ENCODE measurements at places on chromosomes 2 and 18. TPM values are rescaled to one million over a fixed set of nuclear protein-coding genes. Genes with fewer than 3 reads are reported as not detected.

- no peak for DNase-seq
Observed at GRCh38 chr2:126894082-126894481, 4.6 kb upstream of the TEX51 start.

- DNase-seq = peak; percentile 50
Observed at GRCh38 chr18:34787931-34788532, 77.9 kb downstream of the DTNA start.

- DNase-seq = no peak
Observed at GRCh38 chr2:238240757-238241711, 1.2 kb upstream of the HES6 start.

Gene CFLAR
- 45.3 TPM for total RNA-seq

- no peak for DNase-seq
Observed at GRCh38 chr2:210399440-210400041, 77.0 kb downstream of the LANCL1 start.

GRCh38 chr2:204177977-204178522 is 241.5 kb downstream of the ICOS start:
- peak; percentile 8 for DNase-seq

DNA sequence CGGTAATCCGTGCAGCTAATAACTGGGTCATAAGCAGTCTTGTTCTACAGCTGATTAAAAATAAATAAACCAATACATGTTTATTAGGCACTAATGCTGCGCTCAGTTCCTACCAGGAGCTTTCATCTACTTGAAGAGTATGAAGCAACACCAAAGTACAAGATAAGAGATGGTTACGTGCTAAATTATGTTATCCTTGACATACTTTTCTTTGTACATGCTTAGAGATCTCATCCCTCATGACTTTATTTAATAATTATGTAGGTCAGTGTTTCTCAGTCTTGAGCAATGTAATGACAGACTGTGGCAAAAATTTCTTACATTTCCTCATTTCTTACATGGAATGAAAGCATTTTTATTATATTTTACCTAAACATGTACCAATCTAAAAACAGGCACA is 54.6 kb upstream of the COBLL1 start:
- no peak for DNase-seq

Gene GALNT13
- not detected for total RNA-seq

Gene REG3G
- total RNA-seq = not detected

GRCh38 chr2:151996243-151997003 is 102.4 kb downstream of the CACNB4 start:
- no peak for DNase-seq

DNA sequence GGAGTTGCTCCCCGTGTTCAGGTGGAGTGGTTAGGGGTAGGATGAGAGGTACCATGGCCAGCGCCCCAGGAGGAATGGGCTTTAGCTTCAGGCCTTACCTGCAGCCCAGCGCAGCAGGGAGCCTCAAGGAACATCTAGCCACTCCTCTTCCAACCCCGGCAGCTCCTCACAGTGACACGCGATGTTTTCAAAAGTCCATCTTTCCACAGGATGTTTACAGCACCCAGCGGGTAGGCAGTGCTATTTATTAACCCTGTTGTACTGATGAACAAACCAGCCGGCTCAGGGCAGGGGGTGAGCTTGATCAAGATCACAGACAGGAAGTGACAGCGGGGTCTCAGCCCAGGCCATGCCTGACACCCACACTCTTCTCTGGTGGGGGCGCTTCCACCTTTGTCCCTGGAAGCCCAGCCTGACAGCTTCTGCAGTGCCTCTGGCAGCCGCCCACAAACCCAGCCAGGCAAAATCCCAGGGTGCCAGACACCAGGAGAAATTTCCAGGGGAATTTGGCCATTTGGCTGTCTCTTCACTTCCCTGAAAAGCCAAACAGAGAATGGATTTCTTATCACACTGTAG is 18.4 kb upstream of the PRLH start:
- no peak for DNase-seq

DNA sequence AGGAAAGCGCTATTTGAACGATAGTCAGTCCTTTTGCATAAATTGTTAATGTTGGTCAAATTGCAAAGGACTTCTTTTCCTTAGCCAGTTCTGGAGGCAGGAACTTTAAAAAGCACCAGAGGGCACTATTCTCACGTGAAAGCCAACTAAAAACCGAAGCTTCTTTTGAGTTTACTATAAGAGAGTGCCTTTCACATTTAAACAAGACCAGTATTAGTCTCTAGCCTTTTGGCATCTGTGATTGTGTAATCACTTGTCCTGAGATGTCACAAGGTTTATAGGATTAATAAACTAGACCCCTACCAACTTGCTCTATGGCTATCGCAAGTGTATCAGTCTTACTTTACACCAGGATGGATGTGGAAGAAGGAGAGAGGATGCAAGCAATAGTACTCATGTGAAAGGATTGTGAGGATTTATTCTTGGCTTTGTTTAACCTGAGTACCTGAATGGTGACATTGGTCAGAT is 14.4 kb upstream of the STAT4 start:
- peak; percentile 66 for DNase-seq

Gene TLK1
- 13.6 TPM for total RNA-seq

- DNase-seq = no peak
Observed at GRCh38 chr2:160169988-160170387, 30.1 kb downstream of the ITGB6 start.

GRCh38 chr18:74942319-74942910 is 266.5 kb downstream of the PTGR3 start:
- DNase-seq = no peak

- DNase-seq = no peak
Observed at GRCh38 chr2:234267534-234267933, 217.0 kb downstream of the SPP2 start.

Gene SNED1
- 63.7 TPM for total RNA-seq

GRCh38 chr2:158131919-158132566 is 30.4 kb downstream of the UPP2 start:
- DNase-seq = no peak

Gene RFX8
- 10.8 TPM for total RNA-seq

DNA sequence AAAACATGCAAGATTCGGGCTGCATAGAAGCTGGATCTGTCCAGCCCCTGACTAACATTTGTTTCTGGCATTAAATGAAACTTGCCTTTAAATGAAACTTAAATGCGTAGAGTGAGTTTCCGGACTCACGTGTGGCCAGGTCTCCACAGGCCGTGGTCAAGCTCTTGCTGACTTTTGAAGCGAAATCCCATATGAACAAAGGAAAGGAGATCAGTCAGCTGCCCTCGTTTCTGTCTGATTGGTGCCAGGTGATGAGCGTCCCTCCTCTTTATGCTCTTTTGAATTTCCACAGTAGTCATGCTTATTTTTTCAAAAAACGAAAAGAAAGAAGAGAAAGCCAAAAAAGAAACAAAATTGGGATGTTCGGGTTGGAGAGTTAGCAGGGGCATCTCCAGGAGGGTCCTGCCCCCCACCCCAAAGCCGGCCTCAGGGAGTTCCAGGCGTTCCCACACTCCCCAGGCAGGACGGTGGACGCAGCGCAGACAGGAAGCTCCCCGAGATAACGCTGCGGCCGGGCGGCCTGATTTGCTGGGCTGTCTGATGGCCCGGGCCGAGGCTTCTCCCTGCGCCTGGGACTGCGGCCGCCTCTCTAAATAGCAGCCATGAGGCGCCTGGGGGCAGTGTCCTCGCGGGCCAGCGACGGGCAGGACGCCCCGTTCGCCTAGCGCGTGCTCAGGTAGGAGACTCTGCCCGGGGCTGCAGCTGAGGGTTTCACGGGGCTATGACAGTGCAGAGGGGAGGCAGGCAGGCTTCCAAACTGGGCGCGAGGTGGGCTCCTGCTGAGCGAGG is at the start of gene COLEC11:
COLEC11 (plus strand) TSS at position 620 of the 789 bp plus-strand sequence. CDS start 9,229 bp downstream, outside the sequence.
- no peak for DNase-seq

Gene ZNF24
- total RNA-seq = 28.1 TPM

DNA sequence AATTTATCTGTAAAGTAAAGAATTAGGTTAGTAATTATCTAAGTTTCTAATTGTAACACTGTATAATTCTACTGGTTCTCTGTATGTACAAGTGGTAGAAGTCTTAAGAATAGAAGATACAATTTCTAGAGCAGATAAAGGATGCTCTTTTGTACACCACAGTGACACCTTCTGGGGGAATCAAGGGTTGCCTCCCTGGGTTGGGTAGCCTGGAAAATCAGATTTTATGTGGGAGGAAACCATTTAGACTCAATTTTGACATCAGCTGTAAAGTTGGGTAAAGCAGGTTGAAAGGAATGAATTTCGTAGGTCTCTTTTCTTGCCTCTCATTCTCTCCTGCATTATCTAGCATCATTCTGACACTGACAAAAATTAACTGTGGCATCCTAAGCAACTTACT is 354.8 kb downstream of the DCC start:
- DNase-seq = no peak

Gene GATA6
- total RNA-seq = 3.3 TPM

Gene VIL1
- total RNA-seq = not detected

Gene FMNL2
- total RNA-seq = 41.3 TPM

DNA sequence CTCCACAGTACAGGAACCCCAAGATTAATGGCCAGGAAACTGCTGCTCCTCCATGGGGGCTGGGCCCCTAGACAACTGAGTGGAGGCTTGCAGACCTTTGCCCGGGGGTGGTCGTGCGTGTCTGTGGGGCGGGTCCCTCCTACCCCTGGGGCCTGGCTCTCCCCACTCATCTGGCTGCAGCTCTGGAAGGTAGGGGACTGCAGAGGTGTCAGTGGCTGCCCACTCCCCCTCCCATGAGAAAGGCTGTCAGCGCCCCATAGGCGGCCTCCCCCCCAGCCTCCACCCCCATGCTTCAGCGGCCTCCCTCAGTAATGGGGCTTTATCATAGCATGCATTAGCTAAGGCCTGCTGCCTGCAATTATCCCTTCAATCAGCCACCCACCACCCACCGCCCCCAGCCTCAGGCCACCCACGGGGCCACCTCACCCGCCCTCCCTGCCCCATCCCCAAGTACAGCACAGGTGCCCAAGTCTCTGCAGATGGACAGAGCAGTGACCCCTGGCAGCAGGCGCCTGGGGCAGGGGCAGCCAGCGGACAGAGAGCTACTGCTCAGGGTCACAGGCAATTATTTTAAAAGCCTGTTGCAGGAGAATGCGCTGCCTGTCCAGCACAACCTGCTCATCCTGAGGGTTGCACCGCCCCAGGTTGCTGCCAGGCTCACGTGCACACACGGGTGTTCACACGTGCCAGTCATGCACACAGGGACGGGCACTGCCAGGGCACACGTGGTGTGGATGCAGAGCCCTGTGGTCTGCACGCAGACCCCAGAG is 9.1 kb upstream of the ECEL1 start:
- DNase-seq = no peak

DNA sequence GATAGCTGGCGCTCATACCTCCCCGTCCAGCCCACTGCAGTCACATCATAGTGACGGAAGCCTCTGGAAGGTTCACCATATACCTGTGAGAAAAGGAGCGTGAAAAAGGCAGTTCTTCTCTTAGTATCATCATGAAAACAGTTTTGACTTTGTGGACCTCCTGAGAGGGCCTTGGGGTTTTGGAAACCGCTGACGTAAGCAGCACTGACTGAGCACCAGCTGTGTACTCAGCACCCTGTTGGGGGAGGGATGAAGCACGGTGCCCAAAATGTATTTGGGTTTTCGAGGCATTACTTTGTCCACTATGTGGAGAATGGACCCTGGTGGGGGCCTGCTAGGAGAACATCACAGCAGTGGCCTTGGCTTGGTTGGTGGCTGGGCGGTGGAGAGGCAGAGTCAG is 5.4 kb downstream of the SCLY start:
- no peak for DNase-seq

DNA sequence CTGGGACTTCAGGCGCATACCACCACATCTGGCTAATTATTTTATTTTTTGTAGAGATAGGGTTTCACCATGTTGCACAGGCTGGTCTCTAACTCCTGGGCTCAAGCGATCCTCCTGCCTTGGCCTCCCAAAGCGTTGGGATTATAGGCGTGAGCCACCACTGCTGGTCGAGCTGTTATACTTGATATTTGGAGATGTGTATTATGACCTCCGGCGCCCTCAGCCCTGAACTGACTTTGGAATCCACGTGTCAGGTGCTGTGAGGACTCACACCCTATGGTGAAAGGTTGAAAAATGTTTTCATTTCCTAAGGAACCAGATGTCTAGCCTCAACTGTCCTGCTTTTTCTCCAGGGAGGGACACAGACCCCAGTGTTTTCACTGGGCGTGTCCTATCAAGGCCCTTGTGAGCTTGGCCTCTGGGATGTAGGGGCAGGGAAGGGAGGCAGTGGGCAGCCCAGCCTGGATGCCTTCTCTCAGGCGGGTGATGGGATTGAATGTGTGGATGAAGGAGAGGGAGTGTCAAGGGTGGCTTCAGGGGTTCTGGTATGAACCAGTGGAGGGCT is 56.4 kb upstream of the HAAO start:
- no peak for DNase-seq

DNA sequence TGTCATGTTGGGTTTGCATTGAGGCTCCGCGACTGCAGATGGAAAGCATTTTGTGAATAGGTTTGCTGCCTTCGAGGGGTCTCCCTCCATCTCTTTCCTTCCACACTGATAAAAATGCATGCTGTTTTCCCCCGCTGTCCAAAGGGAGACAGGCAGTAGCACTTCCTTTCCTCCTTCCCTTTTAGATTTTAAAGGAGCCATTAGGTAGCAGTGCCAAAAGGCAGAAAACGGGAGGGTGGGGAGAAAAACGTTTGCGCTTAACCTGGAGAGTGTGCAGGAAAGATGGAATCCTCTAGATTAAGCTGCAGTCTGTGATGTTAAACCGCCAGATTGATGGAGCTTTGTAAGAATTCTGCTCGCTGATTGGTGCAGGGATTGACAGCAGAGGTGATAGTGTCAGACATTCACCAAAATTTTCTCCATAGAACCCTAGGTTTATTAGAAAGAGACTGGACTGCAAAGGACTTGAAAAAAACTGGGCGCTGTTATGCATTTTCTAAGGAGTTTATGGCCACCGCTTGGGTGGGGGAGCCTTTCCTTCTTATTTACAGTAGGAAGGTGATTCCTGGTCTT is 688 bp downstream of the MAPRE2 start:
- no peak for DNase-seq

DNA sequence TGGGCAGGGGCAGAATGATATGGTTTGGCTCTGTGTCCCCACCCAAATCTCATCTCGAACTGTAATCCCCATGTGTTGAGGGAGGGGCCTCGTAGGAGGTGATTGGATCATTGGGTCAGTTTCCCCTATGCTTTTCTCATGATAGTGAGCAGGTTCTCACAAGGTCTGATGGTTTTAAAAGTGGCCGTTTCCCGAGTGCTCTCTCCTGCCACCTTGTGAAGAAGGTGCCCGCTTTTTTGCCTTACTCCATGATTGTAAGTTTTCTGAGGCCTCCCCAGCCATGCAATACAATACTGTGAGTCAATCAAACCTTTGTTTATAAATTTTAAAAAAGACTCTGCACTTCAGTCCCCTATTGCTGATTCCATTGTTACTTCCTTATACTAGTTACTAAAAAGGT is 82.9 kb upstream of the CDKL4 start:
- DNase-seq = no peak

GRCh38 chr18:75247611-75248421 is 37.2 kb downstream of the TSHZ1 start:
- peak; percentile 58 for DNase-seq

Gene MEP1B
- total RNA-seq = not detected

Measured in RPMI7951 (cell line).